ENCODE measurements at places on chromosomes 13 and 19. TPM values are rescaled to one million over a fixed set of nuclear protein-coding genes. Genes with fewer than 3 reads are reported as not detected.

The CYP2B6 gene
- not detected for total RNA-seq

The PNMA8B gene
- total RNA-seq = 4.7 TPM

The KCNRG gene
- total RNA-seq = 2.4 TPM

The FUT1 gene
- 0.52 TPM for total RNA-seq

The ZNF665 gene
- total RNA-seq = 5.6 TPM

The CRTC1 gene
- 1.2 TPM for total RNA-seq

The CNN1 gene
- total RNA-seq = 0.47 TPM

The ANGPTL4 gene
- total RNA-seq = 0.42 TPM

The KIR3DL1 gene
- not detected for total RNA-seq

The IFNL1 gene
- total RNA-seq = not detected

The TUBA3C gene
- total RNA-seq = not detected

The MBD3L2 gene
- total RNA-seq = 0.09 TPM

The THSD8 gene
- 9.9 TPM for total RNA-seq

The SIGLEC9 gene
- total RNA-seq = 1.9 TPM

The NALCN gene
- total RNA-seq = 0.28 TPM

The OR4F17 gene
- total RNA-seq = not detected

The LAMP1 gene
- total RNA-seq = 50.7 TPM

The ZNF112 gene
- 3.1 TPM for total RNA-seq

The GPI gene
- 78.2 TPM for total RNA-seq

The AXL gene
- 11.9 TPM for total RNA-seq

The NKPD1 gene
- 0.14 TPM for total RNA-seq

The ZSCAN4 gene
- 0.05 TPM for total RNA-seq

The AP1M1 gene
- 38.4 TPM for total RNA-seq

The NDUFA11 gene
- total RNA-seq = 218 TPM
